ENCODE measurements at places on chromosomes 16 and 17.

DNA sequence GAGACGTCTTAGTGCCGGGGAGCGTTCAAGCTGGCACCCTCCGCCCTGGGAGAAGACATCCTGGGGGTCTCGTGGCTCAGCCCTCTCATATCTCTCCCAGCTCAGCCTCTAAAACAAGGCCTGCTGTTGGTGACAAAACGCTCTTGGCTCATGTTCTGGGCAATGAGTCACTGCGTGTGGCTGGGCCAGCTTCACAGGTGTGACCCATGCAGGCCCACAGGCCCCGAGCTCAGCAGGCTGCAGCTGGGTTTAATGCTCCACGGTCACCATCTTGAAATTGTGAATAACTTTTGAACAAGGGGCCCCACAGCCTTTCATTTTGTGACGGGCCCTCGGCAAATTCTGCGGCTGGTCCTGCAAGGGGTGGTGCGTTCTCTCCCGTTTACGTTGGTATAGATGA lies 22.4 kb downstream of the GAA start:
- DNase-seq, result no peak

- no peak for DNase-seq
Observed at GRCh38 chr16:72094266-72094610, 591 bp downstream of the DHX38 start.

DNA sequence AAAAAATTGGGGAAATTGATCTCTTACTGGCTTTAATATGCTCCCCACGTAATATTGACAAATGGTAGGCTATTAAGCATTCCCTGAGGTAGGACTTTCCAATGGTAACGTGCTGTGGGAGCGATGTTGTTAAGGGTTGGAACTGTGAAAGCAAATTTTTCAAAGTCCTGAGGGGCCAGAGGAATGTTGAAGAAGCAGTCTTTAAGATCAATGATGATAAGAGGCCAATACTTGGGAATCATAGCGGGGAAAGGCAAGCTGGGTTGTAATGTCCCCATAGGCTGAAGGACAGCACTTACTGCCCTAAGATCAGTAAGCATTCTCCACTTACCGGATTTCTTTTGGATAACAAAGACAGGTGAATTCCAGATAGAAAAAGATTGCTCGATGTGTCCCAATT lies 69.6 kb upstream of the ARL4D start:
- DNase-seq, result no peak

- DNase-seq, result no peak
Observed at GRCh38 chr16:4511441-4512082, 27.0 kb downstream of the CDIP1 start.

DNA sequence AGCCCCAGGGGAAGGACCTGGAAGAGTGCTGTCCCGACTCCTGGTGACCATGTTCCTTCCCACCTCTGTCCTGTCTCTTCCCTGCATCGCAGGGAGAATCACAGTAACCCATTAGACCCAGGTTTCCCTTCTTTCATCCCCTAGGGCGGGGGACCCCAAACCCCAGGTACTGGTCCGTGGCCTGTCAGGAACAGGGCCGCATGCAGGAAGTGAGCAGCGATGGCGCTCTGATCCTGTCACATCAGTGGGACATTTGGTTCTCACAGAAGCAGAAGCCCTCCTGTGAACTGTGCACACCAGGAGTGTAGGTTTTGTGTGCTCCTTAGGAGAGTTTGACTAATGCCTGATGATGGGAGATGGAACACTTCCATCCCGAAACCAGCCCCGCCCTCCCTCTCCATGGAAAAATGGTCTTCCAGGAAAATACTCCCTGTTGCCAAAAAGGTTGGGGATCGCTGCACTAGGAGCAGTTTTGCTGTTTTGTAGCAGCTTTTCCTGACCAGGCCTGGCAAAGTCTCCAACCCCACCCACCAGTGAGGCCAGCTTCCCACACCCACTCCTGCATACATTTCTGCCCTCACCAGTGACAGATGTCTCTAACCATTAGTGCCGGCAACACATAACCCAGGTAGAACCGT lies 10.5 kb downstream of the MNT start:
- no peak for DNase-seq

- no peak for DNase-seq
Observed at GRCh38 chr16:28145796-28146195, 66.0 kb downstream of the XPO6 start.

DNA sequence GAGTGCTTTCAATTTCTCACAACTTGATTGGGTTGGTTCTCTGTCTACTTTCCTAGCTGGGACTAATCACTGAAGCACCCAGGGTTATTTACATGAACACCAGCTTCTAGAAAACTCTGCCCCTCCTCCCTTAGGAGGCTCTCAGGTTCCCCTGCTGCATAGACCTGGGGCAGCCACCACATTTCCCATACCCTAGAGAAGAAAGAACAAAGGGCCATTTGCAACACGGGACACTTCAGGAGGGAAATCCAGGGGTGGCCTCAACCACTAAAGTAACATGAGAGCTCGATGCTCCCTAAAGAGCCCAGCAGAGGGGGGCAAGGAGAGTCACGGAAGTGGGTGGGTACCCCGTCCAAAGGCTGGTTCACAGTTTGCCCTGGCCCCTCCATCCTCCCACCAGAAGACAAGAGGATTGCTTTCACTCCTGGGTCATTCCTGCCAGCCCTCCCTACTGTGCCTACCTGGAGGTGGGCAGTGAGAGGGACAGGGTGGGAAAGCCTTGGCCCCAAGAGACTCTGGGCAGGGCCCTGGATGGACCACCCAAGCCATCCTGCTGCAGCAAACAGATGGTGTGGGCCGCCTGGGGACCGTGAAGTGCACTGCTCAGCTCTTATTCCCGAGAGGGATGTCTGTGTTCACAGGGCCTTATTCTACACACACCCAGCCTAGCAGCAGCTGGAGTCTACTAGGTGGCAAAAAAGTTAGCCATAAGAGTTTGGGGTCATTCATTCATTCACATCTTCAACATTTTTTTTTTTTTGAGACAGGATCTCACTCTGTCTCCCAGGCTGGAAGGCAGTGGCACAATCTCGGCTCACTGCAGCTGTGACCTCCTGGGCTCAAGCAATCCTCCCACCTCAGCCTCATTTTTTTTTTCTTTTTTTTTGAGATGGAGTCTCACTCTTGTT lies 392.1 kb downstream of the SOX9 start:
- no peak for DNase-seq

DNA sequence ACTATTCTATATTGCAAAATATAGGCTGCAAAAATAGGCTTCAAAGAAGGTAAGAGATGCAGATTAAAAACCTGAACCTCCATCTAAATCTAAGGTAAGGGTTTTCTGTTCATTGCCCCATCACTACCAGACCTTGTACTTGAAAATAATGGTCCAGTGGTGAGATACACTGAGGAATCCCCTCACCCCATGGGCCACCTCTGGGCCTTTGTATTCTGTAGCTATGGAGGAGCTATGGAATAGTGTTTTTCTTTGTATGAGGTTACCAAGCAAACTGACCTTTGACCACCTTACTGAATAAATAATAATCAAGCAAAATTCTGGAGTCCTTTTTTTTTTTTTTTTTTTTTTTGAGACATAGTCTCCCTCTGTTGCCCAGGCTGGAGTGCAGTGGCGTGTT lies 4.8 kb upstream of the UBE2Z start:
- no peak for DNase-seq

DNA sequence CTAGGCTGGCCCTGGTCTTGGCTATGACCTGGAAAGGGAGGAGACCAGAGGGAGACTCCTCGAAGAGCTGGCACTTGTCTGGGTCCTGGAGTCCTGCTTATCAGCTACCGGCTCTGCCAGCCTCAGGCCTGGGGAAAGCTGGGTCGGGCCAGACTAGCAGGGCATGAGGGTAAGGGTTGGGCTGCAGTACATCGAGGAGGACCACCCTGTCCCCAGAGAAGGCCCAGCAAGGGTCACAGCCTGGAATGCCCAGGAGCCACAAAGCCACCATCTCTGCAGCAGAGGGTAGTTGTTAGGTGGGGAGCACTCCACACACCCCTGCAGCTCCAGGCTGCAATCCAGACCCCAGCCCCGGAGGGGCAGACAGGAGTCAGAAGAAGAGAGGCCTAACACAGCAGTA lies 54.0 kb downstream of the SLC6A2 start:
- DNase-seq, result no peak

DNA sequence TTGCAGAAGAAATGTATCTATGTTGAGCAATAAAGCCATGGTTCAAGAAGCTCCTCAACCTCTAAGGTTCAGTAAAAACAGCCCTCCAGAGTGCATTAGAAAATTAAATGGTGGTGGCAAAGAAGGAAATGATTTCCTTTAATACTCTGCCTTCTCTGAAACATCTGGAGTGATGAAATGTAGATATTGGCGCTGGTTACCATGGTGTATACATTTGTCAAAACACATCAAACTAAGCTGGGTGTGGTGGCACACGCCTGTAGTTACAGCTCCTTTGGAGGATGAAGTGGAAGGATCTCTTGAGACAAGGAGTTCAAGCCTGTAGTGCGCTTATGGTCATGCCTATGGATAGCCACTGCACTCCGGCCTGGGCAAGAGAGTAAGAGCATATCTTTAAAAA lies 6.0 kb downstream of the CAPNS2 start:
- DNase-seq, result no peak

GRCh38 chr17:73610331-73610911 lies 33.8 kb downstream of the SDK2 start:
- no peak for DNase-seq

- DNase-seq, result no peak
Observed at GRCh38 chr16:58176608-58177352, 21.1 kb downstream of the CSNK2A2 start.

GRCh38 chr16:55567382-55567781 lies 898 bp downstream of the CAPNS2 start:
- DNase-seq, result no peak

- DNase-seq, result no peak
Observed at GRCh38 chr17:65785109-65785508, 223.7 kb upstream of the AXIN2 start.

DNA sequence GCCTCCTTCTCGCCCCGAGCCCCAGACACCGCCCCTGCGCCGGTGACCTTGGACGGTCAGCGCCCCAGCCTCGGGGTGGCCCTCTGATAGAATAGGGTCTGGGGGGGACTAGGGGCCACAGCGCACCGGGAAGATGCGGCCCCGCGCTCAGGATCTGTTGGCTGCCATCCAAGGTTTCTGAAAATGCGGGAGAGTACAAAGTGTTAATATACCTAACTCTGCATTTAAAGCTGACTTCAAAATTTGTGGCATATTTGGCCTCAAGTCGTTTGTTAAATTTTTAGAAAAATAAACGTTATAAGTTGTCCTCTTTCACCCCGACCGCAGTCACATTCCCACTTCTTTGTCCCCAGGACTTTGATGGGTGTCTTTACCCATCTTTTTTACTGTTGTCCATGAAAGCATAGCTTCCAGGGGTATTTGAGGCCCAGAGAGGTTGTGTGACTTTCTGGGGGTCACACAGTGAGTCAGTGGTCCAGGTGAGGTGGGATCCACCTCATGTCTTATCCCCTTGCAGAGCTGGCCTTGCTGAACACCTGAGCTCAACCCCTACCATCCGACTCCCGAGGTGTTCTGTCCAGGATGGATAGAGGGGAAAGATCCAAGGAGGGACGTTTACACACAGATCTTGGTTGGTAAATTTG lies 796 bp downstream of the NT5M start:
- no peak for DNase-seq

DNA sequence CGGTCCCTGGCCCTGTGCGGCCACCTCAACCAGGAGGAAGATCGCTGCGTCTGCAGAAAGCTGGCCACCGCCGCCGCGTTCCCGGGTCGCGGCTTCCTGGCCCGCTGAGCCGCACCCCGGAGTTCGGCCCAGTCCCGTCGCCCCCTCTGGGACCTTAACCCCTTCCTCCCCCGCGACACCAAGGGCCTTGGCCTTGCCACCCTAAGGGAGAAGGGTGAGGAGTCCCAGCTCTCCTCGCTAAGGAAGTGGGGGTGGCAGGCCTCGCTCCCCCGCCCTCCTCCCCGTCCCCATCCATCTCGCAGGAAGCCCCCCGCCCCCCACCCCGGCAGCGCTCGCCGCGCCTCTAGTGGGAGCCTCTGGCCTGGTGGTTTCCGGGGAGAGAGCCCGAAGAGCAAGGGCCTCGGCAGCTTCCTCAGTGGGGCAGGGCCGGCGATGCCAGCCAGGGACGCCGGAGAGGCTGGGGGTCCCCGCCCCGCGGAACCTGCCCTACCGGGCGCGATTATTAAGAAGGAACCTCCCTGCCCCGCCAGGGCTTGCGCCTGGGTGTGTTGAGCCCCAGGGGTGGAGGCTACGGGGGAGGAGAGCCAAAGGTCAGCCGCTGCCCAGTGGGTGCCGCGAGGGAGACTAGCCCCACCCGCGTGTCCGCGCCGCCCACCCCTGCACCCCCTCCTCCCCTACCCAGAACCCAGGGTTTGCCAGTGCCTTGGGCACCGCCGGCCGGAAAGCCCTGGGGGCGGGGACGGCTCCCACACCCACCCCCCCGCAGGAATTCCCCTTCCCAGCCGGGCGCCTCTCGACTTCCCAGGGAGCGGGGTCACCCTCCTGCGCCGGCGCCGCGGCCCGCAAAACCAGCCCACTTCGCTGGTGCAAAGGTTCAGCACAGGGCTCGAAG lies 6.8 kb downstream of the CBX4 start:
- DNase-seq, result no peak

- DNase-seq, result no peak
Observed at GRCh38 chr16:85169333-85170065, 57.2 kb upstream of the CIBAR2 start.

DNA sequence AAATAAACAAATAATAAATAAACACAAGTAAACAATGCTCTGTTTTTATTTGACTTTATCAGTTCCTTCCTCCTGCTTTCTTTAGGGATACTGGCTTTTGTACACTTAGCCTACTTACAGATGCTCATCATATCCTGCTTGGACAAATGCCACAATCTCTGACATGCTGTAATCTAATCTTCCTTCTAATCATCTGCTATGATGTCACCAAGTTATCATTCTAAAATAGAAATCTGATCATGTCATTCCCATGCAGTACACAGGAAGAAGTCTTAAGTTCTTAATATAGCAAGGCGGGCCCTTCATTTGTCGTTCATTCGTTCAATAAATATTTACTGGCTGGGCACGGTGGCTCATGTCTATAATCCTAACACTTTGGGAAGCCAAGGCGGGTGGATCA lies 9.1 kb upstream of the UBB start:
- DNase-seq, result no peak

DNA sequence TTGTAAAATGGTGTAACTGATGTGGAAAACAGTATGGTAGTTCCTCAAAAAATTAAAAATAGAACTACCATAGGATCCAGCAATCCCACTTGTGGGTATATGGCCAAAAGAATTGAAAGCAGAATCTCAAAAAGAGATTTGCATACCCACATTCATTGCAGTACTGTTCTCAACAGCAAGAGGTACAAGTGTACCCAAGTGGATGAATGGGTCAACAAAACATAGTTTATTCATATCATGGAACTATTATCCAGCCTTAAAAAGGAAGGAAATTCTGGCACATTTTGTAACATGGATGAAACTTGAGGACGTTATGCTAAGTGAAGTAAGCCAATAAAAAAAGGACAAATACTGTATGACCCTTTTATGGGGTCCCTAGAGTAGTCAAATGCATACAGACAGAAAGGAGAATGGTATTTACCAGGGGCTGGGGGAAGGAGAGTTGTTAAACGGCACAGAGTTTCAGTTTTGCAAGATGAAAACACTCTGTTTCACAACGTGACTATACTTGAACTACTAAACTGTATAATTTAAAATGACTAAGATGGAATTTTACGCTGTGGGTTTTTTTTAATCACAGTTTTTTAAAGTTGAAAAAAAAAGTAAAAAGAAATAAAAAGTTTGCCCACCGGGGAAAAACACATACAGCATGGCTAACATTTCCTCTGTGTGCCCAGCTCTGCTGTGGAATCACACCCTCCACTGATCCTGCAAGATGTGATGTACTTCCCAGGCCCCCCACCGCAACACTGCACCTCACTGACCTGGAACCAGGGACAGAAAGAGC lies 6.1 kb downstream of the TVP23A start:
- no peak for DNase-seq

All from stimulated activated CD8-positive, alpha-beta memory T cell treated with anti-CD3 and anti-CD28 coated beads, Interleukin-15, amount 100 ng/mL, for 1 hour (primary cell).